ENCODE measurements at places on chromosomes 2 and 18. TPM values are rescaled to one million over a fixed set of nuclear protein-coding genes. Genes with fewer than 3 reads are reported as not detected.

- no peak for ATAC-seq
These were observed 101.0 kb upstream of the RNF152 start for GRCh38 chr18:61993831-61994230.

DNA sequence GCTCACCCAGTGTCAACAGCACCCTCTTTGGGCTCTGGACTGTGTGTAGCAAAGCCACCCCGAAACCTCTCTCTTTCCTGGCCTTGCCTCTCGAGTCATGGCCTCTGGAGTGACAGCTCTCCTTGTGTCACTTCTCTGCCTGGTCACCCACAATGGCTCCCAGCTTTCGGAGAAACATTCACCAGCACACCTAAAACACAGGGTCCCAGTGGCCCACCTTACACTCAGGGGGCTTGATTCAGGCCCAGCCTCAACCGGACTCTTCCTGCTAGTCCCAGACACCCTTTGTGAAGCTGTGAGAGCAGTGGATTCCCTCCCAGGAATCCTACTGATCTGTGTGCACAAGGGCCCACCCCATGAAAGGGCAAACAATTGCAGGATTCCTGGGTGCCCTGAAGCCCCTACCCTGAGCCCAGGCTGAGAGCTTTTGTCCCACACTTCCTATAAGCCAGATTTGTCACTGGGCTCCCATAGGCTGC lies 137.2 kb upstream of the HAAO start:
- ATAC-seq = no peak

GRCh38 chr2:23993736-23994269 lies 16.1 kb upstream of the MFSD2B start:
- no peak for ATAC-seq

CXCR1 gene
- not detected for total RNA-seq

GCG gene
- not detected for total RNA-seq
